DMS79 treated with DMSO at 0.1 percent for 48 hours (cell line): ENCODE measurements at places on chromosomes 1 and 21.

DNA sequence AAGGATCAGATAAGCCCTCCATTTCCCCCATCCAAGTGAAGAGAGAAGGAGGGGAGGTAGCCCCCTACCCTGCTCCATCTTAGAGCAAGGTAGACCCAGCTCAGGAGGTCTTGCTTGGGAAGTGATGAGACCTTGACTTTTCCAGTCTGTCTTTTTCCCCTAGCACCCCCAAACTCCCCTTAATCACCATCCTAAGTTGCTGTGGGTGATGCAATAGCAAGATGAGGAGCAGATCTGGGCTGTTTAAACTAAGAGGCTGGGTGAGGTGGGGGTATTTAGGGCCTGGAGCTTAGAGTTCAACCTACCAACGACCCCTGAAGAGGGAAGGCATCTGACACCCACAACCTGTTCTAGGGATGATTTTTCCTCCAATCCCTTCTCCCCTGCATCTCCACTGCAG is 1.7 kb downstream of the ATP1A2 start:
- DNase-seq, result no peak

DNA sequence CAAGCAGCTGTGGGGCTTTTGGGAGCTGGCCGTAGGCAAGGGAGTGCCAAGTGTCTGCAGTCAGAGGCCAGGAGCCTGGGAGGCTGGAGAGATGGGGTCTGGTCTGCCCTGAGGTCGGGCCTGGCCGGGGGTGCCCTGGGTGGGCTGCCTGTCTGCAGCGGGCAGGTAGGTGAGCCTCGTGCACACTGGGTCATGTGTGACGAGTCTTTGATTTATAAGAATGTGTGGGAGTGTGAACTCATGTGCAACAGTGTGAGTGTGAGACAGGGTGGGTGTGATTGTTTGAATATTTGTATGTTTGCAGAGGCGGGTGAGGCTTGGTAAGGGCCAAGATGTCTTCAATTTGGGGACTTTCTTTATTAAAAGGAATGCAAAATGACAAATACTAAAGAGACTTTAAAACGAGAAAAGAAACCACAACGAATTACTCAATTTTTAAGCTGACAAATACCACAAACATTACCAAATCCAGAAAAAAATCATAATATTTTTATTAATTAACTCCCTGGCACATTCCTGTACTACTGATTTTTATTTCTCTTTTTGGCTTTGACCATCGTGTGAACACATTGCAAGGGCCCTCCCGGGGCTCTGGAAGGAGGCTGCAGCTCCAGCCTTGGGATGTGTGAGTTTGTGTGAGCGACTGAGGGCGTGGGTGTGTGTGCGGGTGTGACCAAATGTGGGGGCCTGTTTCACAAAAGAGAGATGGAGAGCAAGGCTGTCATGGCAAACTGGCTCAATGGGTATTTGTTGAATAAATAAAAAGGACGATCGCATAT is 110.3 kb upstream of the WNT4 start:
- no peak for DNase-seq

DNA sequence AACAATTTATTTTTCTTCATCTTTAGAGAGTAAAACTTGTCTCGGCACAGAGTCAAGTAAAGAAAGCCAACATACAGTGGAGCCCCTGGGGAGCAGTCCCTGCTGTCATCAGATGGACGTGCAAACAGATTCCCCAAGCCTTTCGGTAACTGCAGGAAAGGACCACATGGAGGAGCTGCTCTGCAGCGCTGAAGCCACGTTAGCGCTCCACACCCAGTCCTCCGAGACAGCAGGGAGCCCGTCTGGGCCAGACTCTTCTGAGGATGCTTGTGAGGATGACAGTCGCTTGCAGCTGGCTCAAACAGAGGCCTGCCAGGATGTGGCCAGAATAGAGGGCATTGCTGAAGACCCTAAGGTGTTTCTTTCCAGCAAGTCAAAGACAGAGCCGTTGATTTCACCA is 77.1 kb upstream of the SCCPDH start:
- DNase-seq, result no peak

GRCh38 chr1:117611121-117611601 is 5.3 kb downstream of the TENT5C start:
- no peak for DNase-seq

DNA sequence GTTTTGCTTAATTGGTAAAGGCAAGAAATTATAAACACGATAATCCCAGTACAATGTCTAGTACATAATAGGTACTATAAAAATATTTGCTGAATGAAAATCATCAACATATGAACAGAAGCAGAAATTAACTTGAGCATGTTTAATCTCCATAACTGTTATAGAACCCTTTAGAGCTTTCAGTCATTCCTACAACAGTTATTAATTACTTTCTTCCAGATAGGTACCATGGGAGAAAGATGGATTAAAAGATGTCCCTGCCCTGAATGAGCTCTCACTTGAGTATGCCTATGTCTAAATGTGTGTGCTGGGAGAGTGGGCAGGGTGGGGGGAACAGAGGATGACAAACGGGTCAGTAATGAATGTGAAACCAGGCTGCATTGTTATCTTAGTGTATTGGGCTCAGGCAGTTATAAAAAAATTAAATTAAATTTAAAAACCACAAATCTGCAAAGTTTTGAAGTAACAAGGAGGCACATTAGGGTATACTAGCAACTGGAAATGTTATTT is 2.4 kb downstream of the EPS15 start:
- DNase-seq, result no peak

DNA sequence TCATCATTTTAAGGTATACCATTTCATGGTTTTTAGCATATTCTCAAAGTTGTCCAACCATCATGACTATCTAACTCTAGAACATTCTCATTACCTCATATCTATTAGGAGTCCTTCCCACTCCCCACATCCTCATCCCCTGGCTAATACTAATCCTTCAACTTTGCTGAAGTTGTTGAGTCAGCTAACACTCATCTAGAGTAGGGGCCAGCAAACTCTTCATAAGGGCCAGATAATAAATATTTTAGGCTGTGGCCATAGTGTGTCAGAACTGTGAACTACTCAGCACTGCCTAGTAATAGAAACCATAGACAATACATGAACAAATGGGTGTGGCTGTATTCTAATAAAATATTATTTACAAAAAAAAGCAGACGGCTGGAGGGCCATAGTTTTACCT is 43.0 kb downstream of the TOR3A start:
- no peak for DNase-seq

DNA sequence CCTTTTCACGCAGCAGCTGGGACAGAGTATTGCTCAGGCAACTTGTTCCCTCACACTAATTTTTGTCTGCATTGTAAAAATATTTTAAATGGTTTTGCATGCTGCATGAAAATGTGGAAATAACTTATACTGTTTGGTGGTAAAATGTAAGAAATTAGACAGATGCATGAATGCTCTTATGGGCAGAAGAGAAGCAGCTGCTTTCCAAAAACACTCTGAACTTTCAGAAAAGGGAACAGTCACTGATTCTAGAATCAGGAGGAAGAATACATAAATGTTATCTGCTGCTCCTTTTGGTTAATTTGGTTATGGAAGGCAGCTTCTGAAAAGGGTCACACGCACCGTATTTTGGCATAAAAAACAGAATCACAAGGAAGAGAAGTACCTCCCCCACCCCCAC is 87.0 kb upstream of the RUNX1 start:
- DNase-seq, result no peak

- DNase-seq, result no peak
These were observed 60.0 kb upstream of the RGS21 start for GRCh38 chr1:192256674-192257334.

DNA sequence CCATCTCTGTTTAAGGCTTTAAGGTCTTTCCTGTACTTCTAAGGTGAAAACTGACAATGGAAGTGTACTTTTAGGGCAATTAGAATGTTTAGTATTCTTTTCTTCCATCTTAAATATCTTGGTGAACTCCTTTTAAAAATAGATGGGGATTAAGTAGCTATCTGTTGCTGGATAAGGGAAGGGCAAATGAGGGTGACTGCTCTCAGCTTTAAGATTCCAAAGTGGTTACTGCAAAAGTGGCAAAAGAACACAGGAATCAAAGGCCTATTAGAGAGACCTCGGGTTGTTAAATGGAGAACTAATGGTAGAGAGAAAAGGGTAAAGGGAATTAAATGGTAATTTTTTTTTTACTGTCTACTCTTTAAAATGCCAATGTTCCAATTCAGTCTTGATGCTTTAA is 774.1 kb upstream of the B3GALT2 start:
- DNase-seq, result no peak

DNA sequence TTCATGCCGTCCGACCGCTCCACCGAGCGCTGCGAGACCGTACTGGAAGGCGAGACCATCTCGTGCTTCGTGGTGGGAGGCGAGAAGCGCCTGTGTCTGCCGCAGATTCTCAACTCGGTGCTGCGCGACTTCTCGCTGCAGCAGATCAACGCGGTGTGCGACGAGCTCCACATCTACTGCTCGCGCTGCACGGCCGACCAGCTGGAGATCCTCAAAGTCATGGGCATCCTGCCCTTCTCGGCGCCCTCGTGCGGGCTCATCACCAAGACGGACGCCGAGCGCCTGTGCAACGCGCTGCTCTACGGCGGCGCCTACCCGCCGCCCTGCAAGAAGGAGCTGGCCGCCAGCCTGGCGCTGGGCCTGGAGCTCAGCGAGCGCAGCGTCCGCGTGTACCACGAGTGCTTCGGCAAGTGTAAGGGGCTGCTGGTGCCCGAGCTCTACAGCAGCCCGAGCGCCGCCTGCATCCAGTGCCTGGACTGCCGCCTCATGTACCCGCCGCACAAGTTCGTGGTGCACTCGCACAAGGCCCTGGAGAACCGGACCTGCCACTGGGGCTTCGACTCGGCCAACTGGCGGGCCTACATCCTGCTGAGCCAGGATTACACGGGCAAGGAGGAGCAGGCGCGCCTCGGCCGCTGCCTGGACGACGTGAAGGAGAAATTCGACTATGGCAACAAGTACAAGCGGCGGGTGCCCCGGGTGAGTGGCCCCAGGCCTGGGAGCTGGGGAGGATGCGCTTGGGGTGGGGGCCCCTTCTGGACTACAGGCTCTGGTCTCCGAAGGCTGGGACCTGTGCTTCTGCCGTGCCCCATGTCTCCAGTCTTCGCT is 1.1 kb downstream of the SKI start:
- peak; percentile 29 for DNase-seq

DNA sequence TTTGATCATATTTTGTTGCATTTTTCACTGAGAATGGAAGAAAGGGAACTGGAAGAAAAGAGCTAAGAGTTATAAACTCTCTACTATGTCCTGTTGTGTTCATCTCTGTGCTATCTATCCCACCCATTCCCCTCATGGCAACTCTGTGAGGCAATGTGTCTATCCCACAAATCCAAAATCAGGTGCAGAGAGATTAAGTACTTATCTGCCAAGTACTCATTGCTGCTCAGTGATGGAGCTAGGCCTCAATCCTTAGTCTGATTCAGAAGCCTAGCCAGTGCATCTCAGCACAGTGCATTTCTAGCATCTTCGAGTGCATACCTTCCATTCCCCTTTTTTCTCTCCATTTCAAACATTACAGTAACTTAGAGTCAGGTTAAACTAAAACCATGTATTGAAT is 270.6 kb downstream of the TPR start:
- DNase-seq, result no peak

DNA sequence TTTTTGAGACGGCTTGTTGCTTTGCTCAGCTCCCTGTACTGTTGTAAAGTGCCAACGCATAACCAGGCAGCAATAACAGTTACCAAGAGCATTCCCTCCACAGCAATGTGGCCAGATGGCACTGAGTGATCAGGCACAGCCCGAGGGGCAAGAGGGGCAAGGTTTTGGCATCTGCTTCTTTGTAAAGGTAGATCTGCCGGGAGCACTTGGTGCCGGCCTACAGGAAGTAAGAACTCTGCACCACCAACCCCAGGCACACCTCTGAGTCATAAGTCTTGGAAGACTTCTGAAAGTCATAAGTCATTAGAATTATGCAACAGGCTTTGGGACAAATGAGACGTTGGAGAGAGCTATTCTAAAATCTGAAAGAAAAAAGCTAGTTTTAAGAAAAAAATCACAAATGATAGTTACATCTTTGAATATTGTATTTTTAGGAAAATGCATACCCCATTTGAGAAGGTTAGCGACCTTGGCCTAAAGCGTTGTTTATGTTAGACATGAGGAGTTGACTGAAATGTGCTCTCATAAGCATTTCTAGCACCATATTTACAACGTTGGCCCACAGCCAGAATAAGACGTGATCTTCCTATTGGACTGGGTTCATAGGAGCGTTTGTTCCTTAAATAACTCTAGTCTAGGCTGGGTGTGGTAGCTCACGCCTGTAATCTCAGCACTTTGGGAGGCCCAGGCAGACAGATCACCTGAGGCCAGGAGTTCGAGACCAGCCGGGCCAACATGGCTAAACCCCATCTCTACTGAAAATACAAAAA is 37.7 kb upstream of the MAP10 start:
- peak; percentile 7 for DNase-seq

DNA sequence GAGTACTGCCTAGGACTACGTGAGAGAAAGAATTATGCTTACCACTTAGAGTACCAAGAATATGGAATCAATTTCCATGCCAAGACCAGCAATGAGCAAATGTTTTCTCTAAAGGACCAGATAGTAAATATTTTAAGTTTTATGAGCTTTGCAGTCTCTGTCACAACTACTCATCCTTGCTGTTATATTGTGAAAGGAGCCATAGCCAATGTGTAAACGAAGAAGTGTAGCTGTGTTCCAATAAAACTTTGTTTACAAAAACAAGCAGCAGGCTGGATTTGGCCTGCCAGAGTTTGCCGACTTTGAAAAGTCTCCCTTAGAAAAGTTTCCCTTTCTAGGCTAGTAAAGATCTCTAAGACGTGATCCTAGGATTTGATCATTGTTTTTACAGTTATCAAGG is 128.8 kb downstream of the PDE4B start:
- no peak for DNase-seq

- DNase-seq, result peak; percentile 96
These were observed 55.9 kb downstream of the MRPS6 start for GRCh38 chr21:34129039-34129891.

DNA sequence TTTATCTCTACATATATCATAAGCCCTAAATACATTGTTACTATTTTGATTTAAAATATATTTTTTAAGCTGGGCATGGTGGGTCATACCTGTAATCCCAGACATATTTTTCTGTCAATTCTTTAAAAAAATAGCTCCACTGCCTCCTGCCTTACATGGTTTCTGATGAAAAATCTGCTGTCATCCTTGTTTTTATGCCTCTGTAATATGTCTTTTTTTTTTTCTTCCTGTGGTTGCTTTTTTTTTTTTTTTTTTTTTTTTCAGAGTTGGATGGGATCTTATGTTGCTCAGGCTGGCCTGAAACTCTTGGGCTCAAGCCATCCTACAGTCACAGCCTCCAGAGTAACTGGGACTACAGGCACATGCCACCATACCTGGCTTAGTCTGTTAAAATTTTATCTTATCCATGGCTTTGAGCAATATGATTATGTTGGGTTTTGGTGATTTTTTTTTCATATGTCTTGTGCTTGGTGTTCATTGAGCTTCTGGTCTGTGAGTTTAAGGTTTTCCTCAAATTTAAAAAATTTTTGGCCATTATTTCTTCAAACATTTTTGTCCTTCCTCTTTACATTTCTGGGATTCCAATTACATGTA is 12.4 kb upstream of the EDARADD start:
- DNase-seq, result no peak

- DNase-seq, result no peak
These were observed 182.4 kb downstream of the BACH1 start for GRCh38 chr21:29481081-29481480.

- DNase-seq, result peak; percentile 45
These were observed 68.5 kb downstream of the OBSCN start for GRCh38 chr1:228276174-228276831.

- no peak for DNase-seq
These were observed 687 bp upstream of the RASSF5 start for GRCh38 chr1:206506405-206507283.

- peak; percentile 39 for DNase-seq
These were observed 77.6 kb downstream of the XCL2 start for GRCh38 chr1:168466092-168466713.

GRCh38 chr21:36753556-36753955 is 54.6 kb downstream of the SIM2 start:
- no peak for DNase-seq

- DNase-seq, result no peak
These were observed 13.0 kb upstream of the ARHGAP29 start for GRCh38 chr1:94250341-94250740.
